ENCODE measurements at places on chromosomes 16 and 17.
A peak's percentile ranks its signal among the peaks of the same experiment; 100 is the strongest.

- DNase-seq, result no peak
Observed at GRCh38 chr16:64406770-64407181, 715.1 kb downstream of the CDH11 start.

DNA sequence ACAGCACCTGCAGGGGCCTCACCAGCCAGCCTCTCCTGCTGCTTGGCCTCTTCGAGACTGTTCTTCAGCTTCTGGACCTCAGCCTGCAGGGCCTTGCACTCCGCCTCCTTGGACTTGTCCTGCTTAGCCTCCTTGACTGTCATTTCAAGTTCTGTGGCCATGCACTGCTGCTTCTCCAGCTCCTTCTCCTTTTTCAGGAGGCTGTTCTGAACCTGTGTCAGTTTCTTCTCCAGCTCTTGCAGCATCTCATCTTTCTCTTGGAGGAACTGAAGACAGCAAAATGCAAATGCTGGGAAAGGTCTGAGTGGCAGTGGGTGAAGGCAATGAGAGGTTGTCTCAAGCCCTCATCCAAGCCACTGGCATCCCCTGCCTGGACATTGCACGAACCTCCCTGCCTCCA, 39.1 kb downstream of the DHX38 start:
- no peak for DNase-seq

DNA sequence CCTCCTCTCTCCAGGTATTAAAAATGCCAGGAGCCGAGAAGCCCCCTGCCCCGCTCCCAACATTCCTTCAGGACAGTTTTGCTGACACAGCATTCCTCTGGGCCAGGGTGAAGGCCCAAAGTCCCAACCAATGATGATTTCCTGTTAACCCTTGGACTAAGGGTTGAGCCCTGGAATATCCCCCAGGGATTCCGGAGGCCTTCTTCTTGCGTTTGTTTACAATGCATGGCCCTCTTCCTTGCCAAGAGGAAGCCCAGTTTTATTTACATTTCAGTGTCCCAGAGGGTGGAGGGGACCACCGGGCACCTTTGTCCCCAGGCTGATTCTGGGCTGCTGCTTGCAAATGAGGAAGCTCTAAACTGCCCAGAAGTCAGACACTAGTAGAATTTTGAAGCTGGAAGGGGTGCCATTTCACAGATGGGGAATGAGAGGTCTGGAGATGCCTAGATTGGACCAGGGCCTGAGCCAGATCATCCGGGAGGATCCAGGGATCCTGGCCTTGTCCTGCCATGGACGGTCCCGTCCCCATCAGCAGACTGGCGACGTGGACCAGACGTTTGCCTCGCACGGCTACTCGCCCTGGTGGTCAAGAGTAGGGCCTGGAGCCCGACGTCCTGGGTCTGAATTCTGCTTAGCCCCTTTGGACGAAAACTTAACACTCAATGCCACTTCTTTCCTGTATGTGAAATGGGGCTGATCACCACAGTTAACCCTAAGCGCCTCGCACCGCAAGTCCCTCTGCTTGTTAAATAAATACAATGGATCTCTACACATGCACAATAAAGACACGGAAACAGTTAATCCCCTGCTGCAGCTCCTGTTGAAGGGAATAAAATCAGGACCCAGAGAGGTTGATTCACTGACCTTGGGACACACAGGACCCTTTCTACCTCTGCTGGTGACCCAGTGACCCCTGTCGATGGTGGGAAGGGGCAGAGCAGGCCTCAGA, 55.6 kb upstream of the CIBAR2 start:
- DNase-seq, result no peak

DNA sequence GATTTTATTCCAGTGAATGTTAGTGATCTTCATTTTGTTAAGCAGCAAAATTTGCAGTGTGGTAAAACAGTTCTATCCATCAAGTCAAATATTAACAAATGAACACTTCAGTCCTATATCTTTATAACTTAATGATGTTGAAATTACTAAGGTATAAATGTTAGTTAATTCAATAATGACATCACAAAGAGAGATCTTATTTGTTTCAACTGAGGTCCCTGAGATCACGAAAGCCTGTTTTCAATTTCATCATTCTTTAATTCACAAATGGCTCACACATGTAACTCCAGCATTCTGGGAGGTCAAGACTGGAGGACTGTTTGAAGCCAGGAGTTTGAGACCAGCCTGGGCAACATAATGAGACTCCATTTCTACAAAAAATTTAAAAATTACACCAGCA, 13.9 kb downstream of the SMURF2 start:
- no peak for DNase-seq

- DNase-seq, result no peak
Observed at GRCh38 chr17:17714261-17714866, 33.1 kb downstream of the RAI1 start.

DNA sequence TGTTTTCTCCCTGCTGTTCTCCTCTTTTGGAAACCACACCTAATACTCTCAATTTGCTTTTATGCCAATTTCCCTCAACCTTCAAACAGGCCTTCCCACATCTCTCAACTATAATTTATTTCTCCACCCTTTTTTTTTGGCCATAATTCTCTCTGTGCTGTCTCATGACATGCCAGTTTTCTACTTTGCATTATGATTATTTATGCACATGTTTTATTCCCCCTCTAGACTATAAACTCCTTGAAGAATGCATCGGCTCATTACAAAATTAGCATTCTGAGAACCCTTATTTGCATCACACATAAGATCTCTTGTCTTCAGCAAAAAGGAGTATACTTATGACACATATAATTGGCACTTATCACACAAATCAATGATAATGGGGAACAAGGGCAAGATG, 10.9 kb upstream of the LYRM9 start:
- no peak for DNase-seq

DNA sequence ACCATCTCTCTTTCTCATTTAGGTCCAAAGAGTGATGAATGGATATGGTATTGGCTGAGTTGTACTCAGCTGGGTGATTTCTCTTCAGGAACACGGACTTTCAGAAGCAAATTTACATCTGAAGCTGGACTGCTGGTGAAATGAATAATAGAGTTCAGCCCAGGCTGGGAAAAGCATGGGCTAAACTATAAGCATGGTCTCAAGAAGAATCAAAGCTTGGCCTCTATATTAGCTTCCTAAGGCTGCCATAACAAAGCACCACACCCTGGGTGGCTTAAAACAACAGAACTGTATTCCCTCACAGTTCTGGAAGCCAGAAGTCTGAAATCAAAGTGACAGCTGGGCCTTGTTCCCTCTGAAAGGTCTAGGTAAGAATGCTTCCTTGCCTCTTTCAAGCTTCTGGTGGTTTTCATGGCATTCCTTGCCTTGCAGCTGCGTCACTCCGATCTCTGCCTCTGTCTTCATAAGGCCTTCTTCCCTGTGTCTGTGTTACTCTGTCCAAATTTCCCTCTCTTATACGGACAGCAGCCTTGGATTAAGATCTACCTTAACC, 89.8 kb upstream of the CES5A start:
- DNase-seq, result no peak

GRCh38 chr17:31915456-31916100, 14.1 kb upstream of the UTP6 start:
- no peak for DNase-seq

- no peak for DNase-seq
Observed at GRCh38 chr16:79009896-79010295, 590.6 kb downstream of the MAF start.

GRCh38 chr17:51166987-51167931, 1.0 kb downstream of the NME2 start:
- peak; percentile 88 for DNase-seq

DNA sequence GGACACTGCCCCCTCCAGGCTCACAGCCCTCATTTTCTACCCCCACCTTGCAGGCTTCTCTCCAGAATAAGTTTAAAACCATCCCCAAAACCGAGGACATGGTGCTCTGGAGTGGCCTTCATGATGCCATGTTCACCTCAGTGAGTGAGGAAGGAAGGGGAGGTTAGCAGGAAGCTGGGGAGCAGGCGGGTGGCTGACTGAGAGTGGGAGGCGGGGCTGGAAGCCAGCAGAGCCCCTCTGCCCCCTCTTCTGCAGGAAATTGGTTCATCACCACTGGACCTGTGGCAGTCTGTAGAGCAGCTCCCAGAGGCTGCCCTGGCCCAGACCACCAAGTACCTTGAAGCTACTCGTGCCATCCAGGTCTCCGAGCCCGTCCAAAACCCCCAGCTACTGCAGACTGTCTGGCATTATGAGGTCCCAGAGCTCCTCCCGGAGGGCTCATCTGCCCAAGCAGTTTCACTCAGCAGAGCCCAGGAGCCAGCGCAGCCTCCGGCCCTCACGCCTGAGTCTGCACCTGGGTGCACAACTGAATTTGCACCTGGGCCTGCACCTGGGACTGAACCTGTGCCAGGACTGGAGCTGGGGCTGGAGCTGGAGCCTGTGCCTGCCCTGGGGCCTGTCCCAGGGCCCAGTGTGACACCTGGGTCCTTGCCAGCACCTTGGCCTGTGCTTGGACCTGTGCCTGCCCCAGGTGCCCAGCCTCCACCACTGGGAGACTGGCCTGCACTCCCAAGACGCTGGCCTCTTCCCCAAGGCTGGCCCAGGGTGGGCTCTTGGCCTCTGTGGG, 19.0 kb downstream of the C16orf96 start:
- DNase-seq, result peak; percentile 21

GRCh38 chr16:15708096-15708495, 58.1 kb downstream of the NDE1 start:
- no peak for DNase-seq

DNA sequence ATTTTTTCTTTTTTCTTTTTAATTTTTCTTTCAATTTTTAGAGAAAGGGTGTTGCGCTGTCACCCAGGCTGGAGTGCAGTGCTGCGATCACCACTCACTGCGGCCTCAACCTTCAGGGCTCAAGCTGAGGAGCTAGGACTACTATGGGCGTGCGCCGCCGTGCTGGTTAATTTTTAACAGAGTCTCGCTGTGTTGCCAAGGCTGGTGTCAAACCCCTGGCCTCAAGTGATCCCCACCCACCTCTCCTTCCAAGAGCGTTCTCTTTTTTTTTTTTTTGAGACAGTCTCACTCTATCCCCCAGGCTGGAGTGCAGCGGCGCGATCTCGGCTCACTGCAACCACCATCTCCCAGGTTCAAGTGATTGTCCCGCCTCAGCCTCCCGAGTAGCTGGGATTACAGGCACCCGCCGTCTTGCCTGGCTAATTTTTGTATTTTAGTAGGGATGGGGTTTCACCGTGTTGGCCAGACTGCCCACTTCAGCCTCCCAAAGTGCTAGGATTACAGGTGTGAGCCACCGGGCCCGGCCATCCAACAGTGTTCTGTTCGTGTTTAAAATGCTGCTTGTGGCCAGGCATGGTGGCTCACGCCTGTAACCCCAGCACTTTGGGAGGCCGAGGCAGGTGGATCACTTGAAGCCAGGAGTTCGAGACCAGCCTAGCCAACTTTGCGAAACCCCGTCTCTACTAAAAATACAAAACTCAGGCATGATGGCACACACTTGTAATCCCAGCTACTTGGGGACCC, 14.5 kb upstream of the RPL13 start:
- no peak for DNase-seq

DNA sequence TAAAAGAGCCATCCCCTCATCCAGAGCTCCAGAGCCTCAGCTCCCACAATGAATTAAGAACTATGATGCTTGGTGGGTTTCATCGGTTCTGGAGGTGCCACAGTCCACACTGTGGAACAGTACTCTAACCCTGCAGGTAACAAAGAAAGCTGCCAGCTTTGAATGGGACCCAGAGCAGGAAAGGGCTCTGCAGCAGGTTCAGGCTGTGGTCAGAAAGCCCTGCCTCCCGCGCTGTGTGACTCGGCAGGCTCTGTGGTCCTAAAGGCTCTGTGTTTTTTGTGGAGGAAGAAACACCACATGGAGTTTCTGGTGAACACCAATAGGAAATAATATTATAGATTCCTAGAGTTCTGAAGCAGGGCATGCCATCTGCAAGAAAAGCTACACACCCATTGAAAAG, 32.5 kb downstream of the MRPS23 start:
- no peak for DNase-seq

DNA sequence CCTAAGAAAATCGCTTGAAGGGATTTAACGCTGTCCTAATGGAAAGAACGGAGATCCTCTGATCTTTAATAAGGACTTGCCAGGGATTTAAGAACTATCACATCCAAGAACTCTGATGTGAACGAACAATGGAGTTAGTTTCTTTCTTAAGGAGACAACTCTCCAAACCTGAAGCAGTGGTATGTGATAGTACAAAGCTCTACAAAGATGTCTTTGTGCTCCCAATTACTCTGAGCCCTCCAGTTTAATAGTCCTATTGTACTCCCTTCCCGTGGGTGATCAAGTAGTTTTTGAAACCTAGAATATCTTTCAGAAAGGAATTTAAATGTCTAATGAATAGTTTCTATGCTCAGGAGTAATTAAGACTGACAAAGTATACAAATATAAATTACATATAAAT, 123.8 kb downstream of the FTO start:
- DNase-seq, result no peak

DNA sequence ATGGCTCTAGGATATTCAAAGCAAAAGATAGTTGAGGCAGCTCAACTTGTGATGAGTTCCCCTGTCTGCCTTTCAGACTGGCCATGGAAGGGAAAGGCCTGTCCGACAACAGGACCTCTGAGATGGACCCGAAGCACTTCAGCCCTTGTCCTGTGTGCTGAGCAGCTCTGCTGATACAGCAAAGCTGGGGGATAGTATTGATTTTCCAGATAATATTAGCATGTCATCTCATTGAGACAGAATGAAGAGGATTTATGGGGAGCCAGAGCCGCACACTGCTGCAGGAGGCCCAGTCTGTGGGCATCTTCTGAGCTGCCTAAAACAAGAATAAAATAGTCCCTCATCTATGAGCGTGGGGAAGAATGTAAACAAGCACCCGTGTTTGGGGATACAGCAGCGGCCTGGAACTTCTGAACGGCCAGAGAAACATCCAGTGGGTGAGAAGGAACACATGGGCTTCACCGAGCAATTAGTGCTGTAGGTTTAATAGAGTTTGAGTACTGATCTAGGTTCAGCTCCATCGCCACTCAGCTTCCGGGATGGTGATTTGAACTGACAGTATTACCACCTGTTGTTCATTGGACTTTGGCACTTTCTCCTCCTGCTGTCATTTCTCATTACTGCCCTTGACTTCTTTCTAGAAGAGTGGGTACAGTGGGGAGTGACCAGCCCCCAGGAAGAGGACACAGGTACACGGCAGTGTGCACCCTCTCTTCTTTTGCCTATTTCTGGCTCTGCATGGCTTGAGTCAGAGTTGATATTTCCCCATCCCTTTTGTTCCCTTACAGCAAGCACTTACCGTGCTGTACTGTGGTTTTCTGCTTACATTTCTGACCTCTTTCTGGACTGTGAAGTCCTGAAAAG, 96.5 kb upstream of the TBX2 start:
- DNase-seq, result no peak
